ENCODE measurements at places on chromosomes 2 and 18.

- peak; percentile 99 for DNase-seq
Observed at GRCh38 chr2:19611491-19612332, 253.3 kb upstream of the OSR1 start.

- no peak for DNase-seq
Observed at GRCh38 chr2:64448041-64448426, 5.9 kb upstream of the LGALSL start.

DNA sequence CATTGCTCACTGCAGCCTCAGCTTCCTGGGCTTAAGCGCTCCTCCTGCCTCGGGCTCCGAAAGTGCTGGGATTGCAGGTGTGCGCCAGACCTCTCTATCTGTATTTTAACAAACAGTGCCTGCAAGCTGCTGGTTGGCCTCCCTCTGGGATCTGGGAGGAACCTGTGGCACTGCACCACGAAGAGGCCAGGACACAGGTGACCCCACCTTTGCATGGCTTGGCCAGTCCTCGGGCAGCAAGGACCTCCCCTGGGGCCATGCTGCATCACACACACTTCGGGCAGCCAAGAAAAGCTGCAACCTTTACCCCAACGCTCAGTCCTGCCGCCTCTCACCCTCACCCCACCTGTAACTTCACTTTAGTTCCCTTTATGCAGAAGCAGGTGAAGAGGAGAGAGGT lies 70.0 kb downstream of the PXDN start:
- DNase-seq: no peak

DNA sequence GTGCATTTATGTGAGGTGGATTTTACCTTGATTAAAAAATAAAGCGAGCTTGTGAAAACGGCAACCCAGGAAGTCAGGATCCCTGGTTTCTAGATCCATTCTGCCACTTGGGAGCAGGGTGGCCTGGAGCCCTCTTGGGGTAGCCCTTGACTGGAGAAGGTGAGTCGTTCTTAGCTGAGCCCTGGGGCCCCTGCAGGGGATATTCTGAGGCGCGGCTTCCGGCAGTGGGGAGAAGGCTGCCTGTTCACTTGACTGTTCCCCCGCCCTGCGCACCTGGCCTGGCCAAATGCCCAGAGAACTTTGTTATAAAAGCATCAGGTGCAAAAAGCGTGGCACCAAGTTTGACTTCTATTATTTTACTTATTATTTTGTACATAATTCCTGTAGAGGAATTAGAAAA lies 221.9 kb downstream of the DYSF start:
- DNase-seq: no peak

DNA sequence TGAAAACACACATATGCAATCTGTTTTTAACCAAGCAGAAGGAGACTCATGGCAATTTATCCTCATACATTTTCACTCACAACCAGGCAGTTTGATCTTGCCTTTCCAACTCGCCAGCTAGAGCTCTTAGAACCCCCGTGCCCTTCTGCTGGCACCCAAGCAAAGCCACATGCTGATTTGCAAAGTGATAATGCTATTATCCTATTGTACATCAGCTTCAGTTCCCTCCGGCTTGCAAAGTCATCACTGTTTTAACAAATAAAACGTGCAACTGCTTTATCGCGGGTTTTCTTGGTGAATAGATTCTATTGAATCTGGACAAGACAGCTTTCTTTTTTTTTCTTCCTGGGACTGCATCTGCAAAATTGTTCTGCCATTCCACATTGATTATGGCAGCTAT lies 314.6 kb downstream of the LNPK start:
- DNase-seq: no peak

DNA sequence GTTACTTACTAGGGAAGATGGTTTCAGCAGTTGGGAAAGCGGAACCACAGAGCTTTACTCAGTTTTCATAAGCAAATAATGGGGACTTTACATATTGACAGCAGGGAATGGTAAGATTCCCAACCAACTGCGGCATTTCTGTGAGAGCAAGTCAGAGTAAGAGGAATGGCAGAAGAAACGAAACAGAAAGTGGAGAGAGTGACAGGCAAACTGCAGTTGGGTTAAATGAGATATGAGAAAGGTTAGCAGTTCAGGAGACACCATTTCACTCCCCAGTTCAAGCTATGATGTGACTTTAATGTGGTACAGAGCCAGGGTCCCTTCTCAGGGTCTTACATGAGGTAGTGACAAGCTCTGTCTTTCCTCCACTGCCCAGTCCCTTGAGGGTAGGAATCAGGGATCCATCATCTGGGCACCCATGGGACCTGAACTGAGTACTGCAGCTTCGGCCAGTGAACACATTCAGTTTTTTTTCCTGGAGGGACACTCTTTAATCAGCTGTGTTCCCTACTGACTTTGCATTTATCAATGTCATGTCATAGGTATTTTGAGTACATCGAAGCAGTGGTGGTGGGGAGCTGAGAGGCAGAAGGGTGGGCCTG lies 33.0 kb upstream of the GREB1 start:
- DNase-seq: no peak

- peak; percentile 59 for DNase-seq
Observed at GRCh38 chr2:205375461-205376448, 306.5 kb upstream of the NRP2 start.

- no peak for DNase-seq
Observed at GRCh38 chr2:221410487-221410886, 161.6 kb downstream of the EPHA4 start.

GRCh38 chr2:177397481-177398289 lies 5.1 kb downstream of the AGPS start:
- DNase-seq: peak; percentile 93

GRCh38 chr2:55365303-55365702 lies 54.4 kb downstream of the CCDC88A start:
- DNase-seq: no peak

GRCh38 chr2:96151595-96152303 lies 6.5 kb upstream of the DUSP2 start:
- no peak for DNase-seq

GRCh38 chr2:179985163-179985820 lies 21.8 kb downstream of the CWC22 start:
- no peak for DNase-seq

- no peak for DNase-seq
Observed at GRCh38 chr2:96325884-96326255, 753 bp downstream of the ITPRIPL1 start.

DNA sequence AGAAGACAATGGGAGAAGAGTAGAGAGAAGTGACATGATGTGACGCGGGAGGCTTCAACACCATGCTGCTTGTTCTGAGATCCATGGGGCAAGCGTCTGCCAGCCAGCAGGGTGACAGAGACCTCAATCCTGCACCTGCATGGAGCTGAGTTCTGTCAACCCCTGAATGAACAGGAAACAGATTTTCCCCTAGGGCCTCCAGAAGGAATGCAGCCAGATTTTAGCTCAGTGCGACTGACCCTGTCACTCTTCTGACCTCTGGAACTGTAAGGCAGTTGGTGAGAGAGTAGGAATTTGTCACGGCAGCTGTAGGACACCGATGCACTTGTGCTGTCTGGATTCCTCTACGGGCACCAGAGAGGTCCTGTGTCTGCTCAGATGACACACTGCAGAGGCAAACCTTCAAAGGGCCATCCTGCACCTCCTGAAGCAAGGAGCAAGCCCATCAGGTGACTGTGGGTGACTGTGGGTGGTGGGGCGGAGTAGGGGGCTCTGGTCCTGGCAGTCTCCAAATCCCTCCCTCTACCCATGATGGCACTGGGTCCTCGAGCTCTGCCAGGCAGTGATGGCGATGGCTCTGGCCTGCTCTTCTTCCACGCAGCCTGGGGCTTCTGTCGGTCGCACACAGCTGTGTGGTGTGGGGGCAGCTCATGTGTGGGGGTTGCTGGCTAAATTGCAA lies 194.3 kb upstream of the TWIST2 start:
- no peak for DNase-seq

- no peak for DNase-seq
Observed at GRCh38 chr2:111654829-111655228, 229.2 kb downstream of the ANAPC1 start.

DNA sequence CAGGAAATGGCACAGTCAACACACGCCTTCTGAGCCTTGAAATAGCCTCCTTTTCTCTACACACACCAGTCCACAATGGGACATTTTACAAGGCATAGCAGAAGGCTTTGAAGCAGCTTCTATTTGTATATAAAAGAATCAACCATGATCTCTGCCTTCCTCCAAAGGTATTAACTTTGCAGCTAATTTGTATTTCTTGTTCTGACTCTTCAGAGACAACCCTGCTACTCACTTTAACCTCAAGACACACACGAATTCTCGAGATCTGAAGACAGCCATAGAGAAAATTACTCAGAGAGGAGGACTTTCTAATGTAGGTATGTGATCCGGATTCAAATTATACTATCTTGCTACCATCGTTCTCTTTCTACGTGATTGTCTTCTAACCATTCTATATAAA lies 104.6 kb downstream of the VIT start:
- no peak for DNase-seq

DNA sequence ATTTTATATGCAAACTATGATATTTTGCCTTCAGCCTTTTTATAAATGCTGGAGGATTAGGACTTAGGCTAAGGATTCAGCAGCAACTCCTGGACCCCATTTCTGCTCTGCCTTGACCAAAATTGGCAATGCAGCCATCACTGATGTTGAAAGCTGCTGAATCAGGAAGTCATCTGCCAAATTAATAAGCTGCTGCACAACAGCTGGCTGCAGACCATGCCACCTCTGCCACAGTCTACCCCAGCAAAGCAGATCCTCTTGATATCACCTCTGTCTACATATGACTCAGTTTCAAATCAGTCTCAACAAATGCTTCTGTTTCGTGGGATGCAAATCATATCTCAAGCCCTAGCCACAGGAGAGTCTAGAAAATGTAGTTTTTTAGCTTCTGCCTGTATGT lies 7.1 kb upstream of the SOS1 start:
- DNase-seq: peak; percentile 63

DNA sequence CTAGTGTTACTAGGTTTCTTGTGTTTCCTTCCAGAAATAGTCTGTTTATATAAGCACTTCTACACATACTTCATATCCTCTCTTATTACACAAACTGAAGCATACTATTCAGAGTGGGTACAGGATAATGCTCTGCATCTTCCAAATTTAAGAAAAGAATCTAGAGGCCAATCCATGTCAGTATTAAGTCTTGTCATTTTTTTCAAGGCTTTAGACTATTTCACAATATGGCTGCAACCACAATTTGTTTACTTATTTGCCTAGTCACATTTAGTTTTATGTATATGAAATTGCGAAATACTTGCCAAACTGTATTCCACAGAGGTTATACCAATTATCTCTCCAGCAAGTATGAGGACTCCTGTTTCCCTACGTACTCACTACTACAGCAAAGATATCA lies 27.9 kb downstream of the IWS1 start:
- DNase-seq: peak; percentile 81

- DNase-seq: no peak
Observed at GRCh38 chr2:20615068-20615465, 35.8 kb downstream of the HS1BP3 start.

DNA sequence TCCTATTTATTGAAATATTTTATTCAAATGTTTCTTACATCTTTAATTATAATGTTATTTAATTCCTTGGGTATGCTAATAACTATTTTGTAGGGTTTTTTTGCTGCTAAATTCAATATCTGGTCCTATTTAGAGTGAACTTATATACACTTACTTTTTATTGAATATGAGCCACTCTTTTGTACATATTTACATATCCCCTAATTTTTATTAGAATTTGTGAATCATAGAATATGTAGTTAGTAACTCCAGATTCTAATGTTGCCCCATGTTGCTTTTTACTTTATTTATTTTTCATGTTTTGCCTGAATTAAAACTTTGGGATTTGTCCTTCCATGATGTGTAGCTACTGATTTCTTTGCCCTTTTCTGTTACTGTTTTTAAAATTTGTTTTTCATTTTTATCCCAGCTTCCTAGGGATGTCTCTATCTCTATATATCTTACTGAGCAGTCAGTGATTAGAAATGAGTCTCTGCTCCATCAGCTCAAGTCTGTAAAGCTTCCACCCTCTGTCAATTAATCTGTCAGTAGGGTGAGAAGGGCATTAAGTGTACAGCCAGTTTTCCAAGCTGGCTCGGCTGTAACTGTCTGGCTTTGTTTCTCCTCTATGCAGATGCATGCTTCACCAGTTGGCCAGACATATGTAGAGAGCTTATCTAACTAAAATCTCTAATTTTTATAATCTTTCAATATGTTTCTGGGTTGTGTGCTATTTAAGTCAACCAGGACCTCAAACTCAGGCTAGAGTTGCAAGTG lies 256.9 kb downstream of the CDH19 start:
- no peak for DNase-seq

- DNase-seq: no peak
Observed at GRCh38 chr18:23143016-23143814, 7.9 kb downstream of the CABLES1 start.

- DNase-seq: no peak
Observed at GRCh38 chr2:48728840-48729239, 26.7 kb downstream of the LHCGR start.

- no peak for DNase-seq
Observed at GRCh38 chr2:144382849-144383248, 137.1 kb downstream of the ZEB2 start.

GRCh38 chr2:210167227-210167626 lies 4.0 kb downstream of the KANSL1L start:
- peak; percentile 20 for DNase-seq

DNA sequence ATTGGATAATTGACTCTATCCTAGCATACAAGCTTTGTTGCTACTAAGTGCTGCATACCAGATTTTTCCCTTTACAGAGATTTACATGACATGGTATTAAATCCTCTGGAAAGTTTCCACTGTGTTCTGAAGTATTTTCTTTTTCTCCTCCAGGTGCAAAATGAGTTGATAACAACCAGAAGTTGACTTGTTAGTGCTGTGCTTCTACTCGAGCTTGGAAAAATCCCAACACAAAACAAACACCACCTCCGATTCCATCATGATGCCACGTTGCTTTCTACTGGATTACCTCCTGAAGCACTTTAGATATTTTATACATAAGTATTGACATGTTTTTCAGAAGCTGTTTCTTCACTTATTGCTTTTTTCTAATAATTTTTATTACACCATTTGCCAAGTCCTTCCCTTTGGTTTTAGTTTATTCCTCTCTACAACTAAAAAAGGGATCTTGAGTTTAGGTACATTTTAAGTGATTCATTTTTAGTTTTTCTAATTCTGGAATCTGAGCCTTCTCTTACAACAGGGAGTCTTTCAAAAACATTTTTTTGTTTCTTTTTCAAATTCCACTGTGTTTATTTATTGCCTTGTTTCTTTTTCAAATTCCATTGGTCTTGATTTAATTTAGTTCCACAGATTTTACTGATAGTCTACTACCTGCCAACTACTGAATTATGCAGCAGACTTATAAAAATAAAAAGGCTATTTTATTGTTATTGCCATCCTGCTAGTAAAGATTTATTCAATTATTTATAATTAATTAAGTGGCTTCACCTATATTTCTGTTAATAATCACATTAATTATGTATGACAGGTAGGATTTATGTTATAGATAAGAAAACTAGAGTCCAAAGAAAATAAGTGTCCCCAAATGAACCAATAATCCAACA lies 143.4 kb downstream of the PPP1R1C start:
- DNase-seq: no peak

- DNase-seq: no peak
Observed at GRCh38 chr2:219877728-219878127, 250.3 kb downstream of the SLC4A3 start.

Data from fibroblast of mammary gland (primary cell).